ENCODE measurements at places on chromosomes 3 and 15.

- no peak overlapping the region for H3K4me3 ChIP-seq
- no peak overlapping the region for H3K27ac ChIP-seq
- no peaks in the 10 kb centered on the region for H3K4me1 ChIP-seq
- H3K27me3 ChIP-seq, result no peaks in the 10 kb centered on the region
- no peaks in the 10 kb centered on the region for H3K36me3 ChIP-seq
Observed at GRCh38 chr3:8668216-8668615, 23.6 kb upstream of the SSUH2 start.

- H3K27ac ChIP-seq, result no peak overlapping the region
- DNase-seq, result no peak
- no peaks in the 10 kb centered on the region for H3K4me1 ChIP-seq
- no peak overlapping the region for H3K4me3 ChIP-seq
- no peaks in the 10 kb centered on the region for H3K36me3 ChIP-seq
Observed at GRCh38 chr3:174363256-174363655, 495.9 kb upstream of the NAALADL2 start.

GRCh38 chr3:22691856-22692628, 511.1 kb upstream of the UBE2E2 start:
- no peak overlapping the region for H3K27ac ChIP-seq
- H3K4me3 ChIP-seq, result no peak overlapping the region
- H3K27me3 ChIP-seq, result no peaks in the 10 kb centered on the region
- H3K36me3 ChIP-seq, result no peaks in the 10 kb centered on the region
- H3K4me1 ChIP-seq, result no peaks in the 10 kb centered on the region
- no peak for DNase-seq

GRCh38 chr3:171095063-171095462, 68.5 kb upstream of the SLC2A2 start:
- no peak overlapping the region for H3K27ac ChIP-seq
- H3K4me1 ChIP-seq, result peaks cover 6% of the 10 kb centered on the region
- no peak overlapping the region for H3K4me3 ChIP-seq
- no peaks in the 10 kb centered on the region for H3K27me3 ChIP-seq
- no peaks in the 10 kb centered on the region for H3K36me3 ChIP-seq

DNA sequence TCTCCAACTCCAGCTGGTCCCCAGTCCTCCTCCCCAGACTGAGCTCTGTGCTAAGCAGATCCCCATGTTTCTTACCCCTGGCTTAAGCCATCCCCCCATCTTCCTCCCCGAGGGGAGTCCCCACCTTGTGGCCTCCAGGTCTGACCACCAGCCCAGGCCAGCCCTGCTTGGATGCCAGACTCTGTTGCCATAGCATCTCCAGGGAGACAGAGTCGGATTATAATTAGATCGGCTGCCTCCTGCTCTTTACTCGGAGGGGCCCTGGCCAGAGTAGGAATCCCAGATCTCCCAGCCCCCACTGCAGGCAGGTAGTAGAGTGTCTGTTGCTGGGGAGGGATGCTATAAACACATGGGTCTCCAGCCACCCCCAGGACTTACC, 2.4 kb downstream of the KLHDC8B start:
- DNase-seq, result no peak
- H3K4me1 ChIP-seq, result peaks cover 33% of the 10 kb centered on the region
- H3K27me3 ChIP-seq, result no peaks in the 10 kb centered on the region
- no peak overlapping the region for H3K4me3 ChIP-seq

DNA sequence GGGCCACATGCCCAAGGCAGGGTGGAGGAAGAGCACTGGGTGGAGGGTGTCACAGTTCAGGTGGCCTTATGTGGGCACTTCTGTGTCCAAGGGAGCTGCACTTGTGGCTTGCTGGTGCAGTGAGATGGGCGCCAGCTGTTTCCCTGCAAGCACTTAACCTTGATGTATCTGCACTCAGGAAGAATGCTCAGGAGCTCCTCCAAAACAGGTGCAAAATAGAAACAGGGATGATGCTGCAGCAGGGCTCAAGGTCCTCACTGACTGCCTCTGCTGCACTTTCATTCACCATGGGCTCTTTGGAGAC, 151.3 kb downstream of the CADPS start:
- no peak overlapping the region for H3K4me3 ChIP-seq
- DNase-seq, result no peak
- H3K4me1 ChIP-seq, result no peaks in the 10 kb centered on the region

DNA sequence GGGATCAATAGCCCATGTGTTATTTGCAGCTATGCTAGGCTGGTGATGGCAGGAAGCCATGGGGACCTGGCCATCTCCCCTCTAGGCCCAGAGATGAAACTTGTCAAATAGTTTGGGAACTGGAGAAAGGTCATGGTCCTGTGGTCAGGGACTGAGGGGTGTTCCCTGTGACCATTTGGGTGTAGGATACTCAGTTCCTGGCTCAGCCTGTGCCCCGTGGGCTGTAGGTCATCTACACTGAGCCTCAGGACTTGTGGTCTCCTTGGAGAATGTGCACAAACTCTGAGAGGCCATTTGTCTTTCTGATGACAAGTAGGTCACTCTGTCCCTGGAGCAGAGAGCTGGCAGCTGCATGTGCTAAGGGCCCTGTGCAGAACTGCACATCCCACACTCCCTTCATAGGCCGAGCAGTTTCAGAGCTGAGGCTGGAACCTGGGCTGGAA, 17.5 kb downstream of the GASK1A start:
- peaks cover 3% of the 10 kb centered on the region for H3K4me1 ChIP-seq
- DNase-seq, result no peak

- no peak overlapping the region for H3K27ac ChIP-seq
- no peaks in the 10 kb centered on the region for H3K27me3 ChIP-seq
- DNase-seq, result no peak
- H3K4me3 ChIP-seq, result no peak overlapping the region
- H3K36me3 ChIP-seq, result no peaks in the 10 kb centered on the region
Observed at GRCh38 chr3:195796795-195797194, 14.9 kb downstream of the MUC4 start.

DNA sequence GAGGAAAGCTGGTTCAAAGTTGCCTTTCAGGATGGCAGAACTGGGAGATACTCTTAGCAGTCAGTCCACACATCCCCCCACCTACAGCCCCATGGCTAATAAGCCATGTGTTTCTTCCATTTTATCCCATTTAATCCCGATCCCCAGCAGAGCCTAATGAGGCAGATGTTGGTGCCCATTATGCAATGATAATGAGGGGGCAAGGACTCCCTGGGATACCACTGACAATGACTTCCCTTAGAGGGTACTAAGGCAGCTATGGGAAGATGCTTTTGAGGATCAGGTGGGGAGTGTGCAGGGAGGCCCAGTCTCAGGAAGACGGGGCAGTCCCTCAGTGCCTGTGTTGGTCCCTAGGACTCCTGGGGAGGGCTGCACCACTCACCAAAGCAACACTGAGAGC, 43.8 kb upstream of the TBC1D21 start:
- no peak overlapping the region for H3K4me3 ChIP-seq
- H3K27me3 ChIP-seq, result peaks cover 18% of the 10 kb centered on the region
- no peak overlapping the region for H3K27ac ChIP-seq
- H3K4me1 ChIP-seq, result no peaks in the 10 kb centered on the region
- no peak for DNase-seq

DNA sequence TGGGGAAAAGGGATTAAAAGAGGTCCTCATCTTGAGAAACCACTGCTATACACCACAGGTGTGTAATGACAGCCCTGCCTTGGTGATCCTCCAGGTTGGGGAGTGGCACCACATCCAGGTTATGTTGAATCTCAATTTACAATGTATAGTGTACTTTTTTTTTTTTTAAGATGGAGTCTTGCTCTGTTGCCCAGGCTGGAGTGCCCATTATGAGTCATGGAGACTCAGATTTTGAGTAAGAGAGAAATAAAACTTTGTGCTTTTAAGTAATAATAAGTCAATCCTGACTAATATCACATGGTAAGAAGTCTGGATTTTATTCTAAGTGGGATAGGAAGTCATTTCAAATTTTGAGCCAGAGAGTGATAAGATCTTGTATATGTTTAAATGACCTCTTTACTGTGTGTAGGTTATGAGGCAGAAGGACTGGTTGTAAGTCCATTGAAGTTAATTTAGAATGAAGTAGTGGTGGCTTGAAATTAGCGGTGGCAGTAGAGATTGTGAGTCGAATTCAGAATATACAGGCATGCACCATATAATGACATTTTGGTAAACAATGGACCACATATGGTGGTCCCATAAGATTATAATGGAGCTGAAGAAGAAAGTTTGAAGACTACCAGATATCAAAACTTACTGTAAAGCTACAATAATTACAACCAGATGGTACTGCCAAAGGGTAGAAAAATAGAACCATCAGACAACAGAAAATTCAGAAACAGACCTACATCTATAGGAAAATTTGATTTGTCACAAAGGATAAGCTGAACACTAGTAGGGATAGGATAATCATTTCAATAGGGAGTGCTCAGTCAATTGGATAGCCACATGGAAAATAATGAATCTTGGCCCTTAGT, 20.7 kb downstream of the POPDC2 start:
- no peaks in the 10 kb centered on the region for H3K36me3 ChIP-seq
- peak overlapping the region; percentile 71 for H3K27ac ChIP-seq
- H3K4me3 ChIP-seq, result no peak overlapping the region
- no peaks in the 10 kb centered on the region for H3K27me3 ChIP-seq
- no peaks in the 10 kb centered on the region for H3K4me1 ChIP-seq
- DNase-seq, result no peak

GRCh38 chr15:74337607-74338211, 29.7 kb downstream of the CYP11A1 start:
- no peak overlapping the region for H3K4me3 ChIP-seq
- no peaks in the 10 kb centered on the region for H3K27me3 ChIP-seq
- no peaks in the 10 kb centered on the region for H3K4me1 ChIP-seq
- no peak for DNase-seq
- no peak overlapping the region for H3K27ac ChIP-seq

- H3K27me3 ChIP-seq, result no peaks in the 10 kb centered on the region
- no peak overlapping the region for H3K4me3 ChIP-seq
- no peaks in the 10 kb centered on the region for H3K4me1 ChIP-seq
- DNase-seq, result no peak
- H3K27ac ChIP-seq, result no peak overlapping the region
Observed at GRCh38 chr3:77460326-77460725, 420.4 kb downstream of the ROBO2 start.

DNA sequence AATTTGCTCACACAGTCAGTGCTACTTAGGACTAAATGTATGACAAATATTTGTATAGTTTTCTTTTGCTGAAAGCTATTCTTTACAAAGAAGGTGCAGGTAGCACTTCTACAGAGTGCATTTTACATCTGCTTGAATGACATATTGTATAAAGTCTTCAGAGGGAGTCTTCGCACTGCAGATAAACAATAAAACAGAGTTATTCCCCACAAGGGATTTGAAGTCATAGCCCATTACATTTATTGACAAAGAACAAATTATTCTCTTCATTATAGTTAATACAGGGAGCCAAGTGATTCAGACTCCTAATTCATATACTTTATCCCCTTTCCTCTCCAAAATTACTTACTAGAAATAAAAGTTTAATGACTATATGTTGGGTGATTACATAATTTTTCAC, 529.7 kb downstream of the EDEM1 start:
- no peak overlapping the region for H3K27ac ChIP-seq
- DNase-seq, result no peak
- no peaks in the 10 kb centered on the region for H3K27me3 ChIP-seq
- H3K4me1 ChIP-seq, result no peaks in the 10 kb centered on the region
- H3K36me3 ChIP-seq, result no peaks in the 10 kb centered on the region

DNA sequence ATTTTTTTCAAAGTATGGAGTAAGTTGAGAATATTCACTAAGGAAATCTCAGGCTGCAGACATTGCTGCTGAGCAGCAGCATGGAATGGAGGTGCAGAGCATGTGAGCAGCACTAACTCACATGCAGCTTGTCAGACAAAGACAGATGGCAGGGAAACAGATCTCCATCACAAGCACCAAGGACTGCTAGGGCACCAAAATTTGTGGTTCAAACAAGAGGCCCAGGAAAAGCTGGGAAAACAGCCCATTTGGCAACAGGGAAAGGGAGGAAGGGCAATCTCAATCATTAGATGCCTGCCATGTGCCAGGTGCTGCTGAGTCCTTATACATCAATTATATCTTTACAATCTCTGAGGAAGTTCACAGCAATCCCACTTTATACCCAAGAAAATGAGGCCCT, 47.2 kb upstream of the EIF1B start:
- H3K4me3 ChIP-seq, result no peak overlapping the region
- H3K27ac ChIP-seq, result no peak overlapping the region
- H3K27me3 ChIP-seq, result no peaks in the 10 kb centered on the region
- no peak for DNase-seq
- no peaks in the 10 kb centered on the region for H3K36me3 ChIP-seq

GRCh38 chr3:153313302-153313965, 151.4 kb downstream of the RAP2B start:
- no peak overlapping the region for H3K27ac ChIP-seq
- no peak overlapping the region for H3K4me3 ChIP-seq
- no peaks in the 10 kb centered on the region for H3K36me3 ChIP-seq
- peaks cover 4% of the 10 kb centered on the region for H3K4me1 ChIP-seq

- H3K27me3 ChIP-seq, result no peaks in the 10 kb centered on the region
- H3K27ac ChIP-seq, result no peak overlapping the region
- no peaks in the 10 kb centered on the region for H3K36me3 ChIP-seq
- peak; percentile 56 for DNase-seq
Observed at GRCh38 chr15:58864602-58865424, 68.7 kb downstream of the SLTM start.

DNA sequence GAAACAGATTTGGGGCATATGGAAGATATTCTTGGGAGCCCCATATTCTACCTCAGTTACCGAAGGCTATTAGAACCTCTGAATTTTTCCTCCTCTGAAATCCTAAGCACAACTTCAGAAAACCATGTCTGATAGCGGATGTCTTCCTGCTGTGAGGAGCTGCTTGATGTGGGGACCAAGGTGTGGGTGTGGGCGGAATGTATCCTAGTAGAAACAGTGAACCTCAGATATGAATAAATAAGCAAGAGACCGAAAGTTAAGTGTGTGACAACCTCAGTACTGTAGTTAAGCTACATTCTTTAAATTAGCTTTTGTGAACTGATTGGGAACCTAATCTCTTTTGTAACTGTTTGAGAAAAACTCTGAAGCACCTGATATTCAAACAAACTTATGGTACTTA, 46.9 kb downstream of the SENP2 start:
- no peak overlapping the region for H3K27ac ChIP-seq
- H3K4me3 ChIP-seq, result no peak overlapping the region
- H3K36me3 ChIP-seq, result no peaks in the 10 kb centered on the region
- no peaks in the 10 kb centered on the region for H3K27me3 ChIP-seq
- peaks cover 20% of the 10 kb centered on the region for H3K4me1 ChIP-seq

DNA sequence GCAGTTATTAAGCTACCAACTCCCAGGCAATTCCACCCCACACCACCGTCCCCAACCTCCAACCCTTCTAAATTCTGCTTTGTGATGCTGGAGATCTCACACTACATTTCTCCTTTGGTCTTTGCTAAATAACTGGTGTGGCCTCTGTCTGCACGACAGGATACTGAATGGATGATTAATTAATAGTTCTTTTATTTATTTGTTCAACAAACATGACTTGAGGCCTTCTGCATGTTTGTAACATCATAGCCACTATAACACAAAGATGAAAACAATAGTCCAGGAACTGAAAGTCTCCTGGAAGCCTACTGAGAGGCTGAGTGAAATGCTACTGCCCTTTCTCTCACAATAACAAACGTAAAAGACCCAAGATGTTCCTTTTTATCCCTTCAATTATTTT, 609.5 kb upstream of the UBE2E2 start:
- H3K4me1 ChIP-seq, result no peaks in the 10 kb centered on the region
- H3K27me3 ChIP-seq, result no peaks in the 10 kb centered on the region
- no peaks in the 10 kb centered on the region for H3K36me3 ChIP-seq
- H3K27ac ChIP-seq, result no peak overlapping the region
- DNase-seq, result no peak
- no peak overlapping the region for H3K4me3 ChIP-seq

All from hepatocyte (in vitro differentiated cells).